Fibroblast of lung (primary cell): ENCODE measurements at places on chromosomes 12 and 14. TPM values are rescaled to one million over a fixed set of nuclear protein-coding genes. Genes with fewer than 3 reads are reported as not detected.

Gene CLEC4D
- total RNA-seq = not detected in 2 replicates

GRCh38 chr14:32370714-32371113, 41.6 kb downstream of the AKAP6 start:
- DNase-seq = peak; percentile 86

GRCh38 chr12:111532751-111533150, 66.4 kb downstream of the ATXN2 start:
- no peak for DNase-seq

- no peak for DNase-seq
Measured at GRCh38 chr14:33030386-33030785, 91.7 kb downstream of the NPAS3 start.

DNA sequence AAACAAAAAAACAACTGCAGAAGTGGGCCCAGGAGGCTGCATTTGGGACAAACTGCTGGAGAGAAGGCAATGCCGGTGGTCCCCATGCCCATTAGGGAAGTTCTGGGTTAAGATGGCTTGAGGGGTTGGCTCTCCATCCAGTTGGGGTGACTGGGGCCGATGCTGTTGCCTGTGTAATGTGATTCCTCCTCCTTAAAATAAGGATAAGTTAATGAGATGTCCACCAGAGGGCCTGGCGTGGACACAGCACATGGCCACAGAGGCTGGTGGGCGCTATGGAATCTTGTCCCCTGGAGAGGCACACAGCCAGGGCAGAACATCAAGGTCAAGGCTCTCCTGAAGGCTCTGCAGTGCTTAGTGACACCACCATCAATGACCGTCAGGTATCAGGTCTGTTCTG, 1.0 kb upstream of the TESC start:
- no peak for DNase-seq

Gene OR6C1
- total RNA-seq = not detected in 2 replicates

Gene SLC10A1
- not detected in 2 replicates for total RNA-seq

DNA sequence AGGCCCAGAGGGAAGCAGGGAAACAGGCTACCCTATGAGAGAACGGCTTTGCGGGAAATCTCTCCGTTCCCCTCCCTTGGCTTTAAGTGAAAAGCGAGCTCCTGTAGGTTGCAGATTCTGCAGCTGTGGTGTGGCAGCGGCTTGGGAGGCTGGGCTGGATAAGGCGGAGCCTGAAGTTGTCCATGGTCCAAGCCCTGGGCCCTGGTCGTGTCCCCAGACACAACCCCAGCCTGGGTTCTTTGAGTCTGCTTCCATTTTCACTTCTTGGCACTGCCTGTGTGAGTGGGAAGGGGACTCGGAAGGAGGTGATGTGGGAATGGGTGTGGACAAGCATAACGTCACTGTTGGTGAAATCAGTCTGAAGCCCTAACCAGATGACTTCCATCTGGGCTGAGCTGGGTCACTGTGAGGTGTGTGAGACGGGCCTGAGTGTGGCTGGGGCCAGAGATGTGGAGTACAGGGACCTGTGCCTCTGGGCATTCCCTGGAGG, 43.0 kb upstream of the CTDSP2 start:
- DNase-seq = peak; percentile 99

Gene TMCC3
- total RNA-seq = 0.33 and 0.51 TPM in 2 replicates

DNA sequence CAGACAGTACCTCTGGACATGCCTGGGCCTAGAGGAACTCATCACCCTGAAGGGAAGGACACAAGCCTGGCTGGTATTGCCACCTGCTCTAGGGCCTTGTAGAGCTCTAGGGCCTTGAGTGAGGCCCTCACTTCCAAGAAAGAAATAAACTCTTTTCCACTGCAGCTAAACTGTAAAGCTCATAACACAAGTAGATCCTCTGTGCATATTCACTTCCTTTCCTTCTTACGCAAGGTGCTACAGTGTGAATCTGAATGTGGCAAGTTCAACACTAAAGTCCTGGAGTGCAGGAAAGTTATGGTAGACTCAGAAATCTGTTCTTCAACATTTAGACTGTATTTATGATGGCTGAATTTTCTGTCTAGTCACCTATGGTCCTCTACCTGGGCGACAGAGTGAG, 14.5 kb downstream of the RNASE3 start:
- DNase-seq = no peak

GRCh38 chr14:85934123-85934885, 404.4 kb downstream of the FLRT2 start:
- DNase-seq = peak; percentile 0

DNA sequence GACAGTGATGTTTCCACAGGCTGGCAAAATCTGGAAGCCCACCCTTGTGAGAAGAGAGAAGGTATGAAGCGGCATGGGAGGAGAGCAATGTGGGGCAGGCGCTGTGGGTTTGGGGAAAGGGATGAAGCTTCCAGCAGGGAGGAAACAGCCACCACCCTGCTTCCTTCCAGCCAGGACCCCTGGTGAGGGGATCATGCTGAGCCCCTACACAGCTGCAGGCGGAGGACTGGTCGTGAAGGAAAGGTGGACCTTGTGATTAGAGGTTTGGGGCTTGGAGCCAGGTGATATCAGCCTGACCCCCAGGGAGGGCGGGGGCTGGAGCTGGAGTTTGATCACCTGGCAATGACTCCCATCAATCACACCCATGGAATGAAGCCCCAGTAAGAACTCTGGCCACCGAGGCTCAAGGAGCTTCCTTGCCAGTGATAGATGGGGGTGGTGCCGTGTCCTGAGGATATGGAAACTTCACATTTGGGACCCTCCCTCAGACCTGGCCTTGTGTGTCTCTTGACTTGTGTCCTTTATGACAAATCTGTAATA, 48.6 kb downstream of the RIMBP2 start:
- DNase-seq = no peak

- DNase-seq = no peak
Measured at GRCh38 chr14:25308244-25308643, 258.3 kb upstream of the STXBP6 start.

DNA sequence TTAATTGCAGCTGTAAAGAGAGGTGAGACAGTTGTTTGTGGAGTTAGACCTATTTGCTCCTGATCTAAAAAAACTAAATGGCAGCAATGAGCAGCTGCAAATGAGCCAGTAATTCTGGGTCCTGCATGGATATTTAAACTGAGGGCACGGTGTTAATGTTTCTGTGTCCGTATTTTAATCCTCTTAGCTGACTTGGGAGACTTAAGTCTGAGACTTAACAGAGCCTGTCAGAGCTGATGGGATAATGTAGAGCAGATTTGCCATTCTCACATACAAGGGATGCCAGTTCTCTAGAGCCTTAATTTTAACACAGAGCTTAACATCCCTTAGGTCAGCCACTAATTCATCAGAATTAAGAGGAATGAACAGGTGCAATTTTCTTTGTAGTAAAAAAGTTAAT, 178.6 kb upstream of the PDE3A start:
- DNase-seq = no peak

GRCh38 chr14:95309261-95310051, 10.3 kb downstream of the CLMN start:
- DNase-seq = no peak

DNA sequence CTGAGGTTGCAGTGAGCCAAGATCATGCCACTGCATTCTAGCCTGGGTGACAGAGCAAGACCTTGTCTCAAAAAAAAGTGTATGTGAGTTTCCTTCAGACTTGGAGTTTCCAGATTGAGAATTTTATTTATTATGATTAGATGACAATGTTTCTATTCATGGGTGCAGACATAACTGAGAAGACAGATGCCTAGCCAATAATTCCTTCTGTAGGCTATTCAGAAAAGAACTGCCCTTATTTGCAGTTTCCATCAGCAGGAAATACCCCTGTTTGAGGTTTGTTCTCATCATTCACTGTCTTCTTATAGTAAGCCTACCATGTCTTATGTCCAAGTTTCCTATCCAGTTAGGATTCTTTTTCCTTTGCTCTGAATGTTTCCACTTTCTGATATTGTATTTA, 269.0 kb downstream of the KTN1 start:
- no peak for DNase-seq

DNA sequence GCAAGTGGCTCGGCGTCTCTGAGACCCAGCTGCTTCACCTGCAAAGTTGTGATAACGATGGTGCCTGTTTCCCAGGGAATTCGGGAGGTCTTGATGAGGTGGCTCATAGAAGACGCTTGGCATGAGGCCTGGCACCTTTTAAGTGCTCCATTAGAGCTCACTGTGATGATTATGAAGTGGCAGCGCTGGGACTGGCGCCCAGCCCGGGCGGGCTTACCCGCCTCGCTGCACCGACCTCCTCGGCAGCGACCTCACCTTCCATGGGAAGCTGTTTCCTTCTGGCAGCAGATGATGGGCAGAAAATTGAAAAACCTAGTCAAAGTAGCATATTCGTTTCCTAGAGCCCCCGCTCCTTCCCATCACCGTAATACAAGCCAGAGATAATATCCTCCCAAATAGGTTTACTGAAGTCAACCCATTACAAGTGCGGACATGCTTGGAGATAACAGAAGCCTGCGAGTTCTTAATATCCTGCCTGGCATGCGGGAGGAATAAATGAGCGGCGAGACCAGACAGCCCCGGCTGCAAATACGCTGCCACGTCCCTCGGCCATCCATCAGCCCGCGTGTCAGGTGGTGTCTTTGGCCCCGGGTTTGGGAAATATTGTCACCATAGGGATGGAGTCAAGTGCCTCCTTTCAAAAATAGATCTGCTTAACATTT, 35.2 kb upstream of the DLK1 start:
- no peak for DNase-seq

- DNase-seq = no peak
Measured at GRCh38 chr12:8499616-8500015, 13.7 kb upstream of the CLEC4D start.

Gene TPPP2
- total RNA-seq = not detected in 2 replicates

- peak; percentile 77 for DNase-seq
Measured at GRCh38 chr14:67191768-67192290, 2.6 kb downstream of the GARIN2 start.

Gene RNASE1
- total RNA-seq = not detected in 2 replicates

Gene NYNRIN
- 8.2 and 16.2 TPM in 2 replicates for total RNA-seq

DNA sequence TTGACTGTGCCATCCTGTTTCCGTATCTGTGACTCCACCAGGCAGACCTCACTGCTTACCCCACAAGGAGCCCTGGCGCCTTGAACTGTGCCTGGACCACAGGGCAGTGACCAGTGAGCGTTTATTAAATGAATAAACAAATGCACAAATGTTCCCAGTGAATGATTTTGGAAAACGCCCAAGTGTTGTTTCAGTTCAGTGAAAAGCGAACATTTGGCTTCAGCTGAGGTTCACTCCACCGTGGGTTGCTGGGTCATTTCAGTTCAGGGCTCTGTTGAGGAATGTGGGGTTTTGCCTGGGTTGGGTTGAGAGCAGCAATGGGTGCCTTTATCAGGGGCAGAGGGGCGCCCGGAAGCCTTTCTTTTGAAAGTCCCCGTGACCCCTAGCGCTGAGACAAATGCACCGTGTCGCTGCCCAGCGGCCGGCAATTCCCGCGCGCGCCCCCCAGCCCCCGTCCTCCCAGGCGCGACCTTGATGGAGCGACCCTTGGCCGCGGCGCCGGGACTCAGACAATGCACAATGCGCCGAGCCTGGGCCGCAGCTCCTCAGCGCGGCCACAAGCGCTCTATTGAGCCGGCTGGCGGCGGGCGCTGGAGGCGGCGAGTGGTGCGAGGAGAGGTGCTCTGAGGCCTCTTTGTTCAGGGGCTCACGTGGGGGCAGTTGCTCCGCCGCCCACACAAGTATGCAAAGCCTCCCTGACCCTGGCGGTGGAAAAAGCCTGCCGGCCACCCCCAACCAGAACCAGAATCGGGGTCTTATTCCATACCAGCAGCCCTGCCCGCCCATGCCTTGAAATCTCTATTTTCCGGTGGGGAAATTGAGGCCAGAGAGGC, 40.5 kb upstream of the CLMN start:
- peak; percentile 15 for DNase-seq

- DNase-seq = peak; percentile 79
Measured at GRCh38 chr12:53048780-53049401, 974 bp upstream of the TNS2 start.

DNA sequence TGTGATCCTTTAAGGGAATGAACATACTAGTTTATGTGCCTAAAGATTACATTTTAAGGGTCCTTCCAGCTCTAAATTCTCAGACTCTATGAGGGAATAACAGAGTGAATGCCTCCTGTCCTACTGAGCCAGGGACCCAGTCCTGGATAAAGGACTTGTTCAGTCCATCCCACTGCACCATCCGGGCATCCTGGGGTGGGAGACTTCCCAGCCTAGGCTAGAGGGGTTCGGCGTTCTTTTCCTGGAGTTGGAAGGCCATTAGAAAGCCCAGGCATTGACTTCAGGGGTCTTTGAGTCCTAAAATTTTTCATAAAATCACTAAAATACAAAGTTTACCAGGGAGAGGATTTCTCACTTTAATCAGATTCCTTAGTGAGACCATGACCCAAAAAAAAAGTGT, 127.9 kb upstream of the FKBP4 start:
- no peak for DNase-seq

DNA sequence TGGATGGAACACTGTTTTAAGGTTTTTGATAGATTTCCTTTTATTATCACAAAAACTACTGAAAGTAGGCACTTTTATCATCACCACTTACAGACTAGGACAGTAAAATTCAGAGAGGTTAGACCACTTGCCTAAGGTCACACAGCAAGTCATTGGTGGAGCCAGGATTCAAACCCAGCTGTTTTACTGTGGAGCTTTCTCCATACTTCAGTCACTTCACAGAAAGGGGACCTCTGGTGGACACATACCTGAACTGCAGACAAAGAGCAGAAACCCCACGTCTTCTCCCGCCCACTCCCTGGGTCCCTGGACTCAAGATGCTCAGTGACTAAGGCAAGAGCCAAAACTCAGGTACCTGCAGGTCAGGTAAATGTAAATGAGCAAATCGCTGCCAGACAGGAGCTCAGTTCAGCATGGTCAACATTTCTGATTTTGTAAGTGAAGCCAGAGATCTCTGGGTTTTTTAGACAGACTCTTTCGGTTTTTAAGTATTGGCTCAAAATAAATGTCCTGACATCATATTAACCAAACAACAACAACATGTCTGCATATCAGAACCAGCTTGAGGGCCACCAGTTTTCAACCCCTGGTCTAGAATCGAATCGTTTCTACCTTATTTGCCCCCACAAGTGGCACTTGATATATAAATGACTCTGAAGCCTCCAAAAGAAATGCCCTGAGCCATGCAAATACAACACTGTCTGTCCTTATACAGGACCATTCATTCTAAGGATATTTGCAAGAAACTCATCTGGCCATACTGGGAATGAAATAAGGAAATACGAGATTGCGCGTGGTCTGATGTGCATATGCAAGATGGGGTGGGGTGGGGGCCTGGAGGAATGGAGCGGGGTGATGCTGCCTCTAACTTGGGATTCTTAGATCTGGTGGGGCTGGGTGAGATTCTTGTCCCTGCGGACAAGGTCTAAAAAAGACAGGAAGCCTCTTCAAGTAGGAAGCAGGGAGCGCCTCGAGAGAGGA, 110.9 kb downstream of the KSR2 start:
- DNase-seq = peak; percentile 28
